ENCODE measurements at places on chromosomes 6 and 20.

DNA sequence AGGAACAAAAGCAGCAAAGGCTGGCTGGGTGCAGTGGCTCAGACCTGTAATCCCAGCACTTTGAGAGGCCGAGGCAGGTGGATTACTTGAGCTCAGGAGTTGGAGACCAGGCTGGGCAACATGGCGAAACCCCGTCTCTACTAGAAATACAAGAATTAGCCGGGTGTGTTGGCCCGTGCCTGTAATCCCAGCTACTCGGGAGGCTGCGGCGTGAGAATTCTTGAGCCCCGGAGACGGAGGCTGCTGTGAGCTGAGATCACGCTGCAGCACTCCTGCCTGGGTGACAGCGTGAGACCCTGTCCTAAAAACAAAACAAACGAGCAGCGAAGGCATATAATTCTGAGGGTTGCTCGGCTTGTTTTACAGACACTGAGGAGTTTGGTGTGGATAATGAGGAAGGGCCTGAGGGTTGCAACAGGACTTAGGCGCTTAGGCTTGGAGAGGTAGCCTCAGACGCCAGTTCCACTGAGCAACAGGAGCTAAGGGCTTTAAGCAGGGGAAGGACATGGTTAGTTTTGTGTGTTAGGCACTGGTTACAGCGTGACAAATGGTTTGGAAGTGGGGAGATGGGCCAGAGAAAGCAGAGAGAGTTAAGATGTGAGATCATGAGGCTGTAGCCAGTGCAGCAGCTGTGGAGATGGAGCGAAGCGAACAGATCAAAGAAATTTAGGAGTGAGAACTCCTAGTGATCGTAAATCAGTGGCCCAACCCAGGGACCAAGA lies 1.2 kb downstream of the MYH7B start:
- no peak for DNase-seq

GRCh38 chr20:57922083-57922482 lies 212.3 kb upstream of the PMEPA1 start:
- no peak for DNase-seq

DNA sequence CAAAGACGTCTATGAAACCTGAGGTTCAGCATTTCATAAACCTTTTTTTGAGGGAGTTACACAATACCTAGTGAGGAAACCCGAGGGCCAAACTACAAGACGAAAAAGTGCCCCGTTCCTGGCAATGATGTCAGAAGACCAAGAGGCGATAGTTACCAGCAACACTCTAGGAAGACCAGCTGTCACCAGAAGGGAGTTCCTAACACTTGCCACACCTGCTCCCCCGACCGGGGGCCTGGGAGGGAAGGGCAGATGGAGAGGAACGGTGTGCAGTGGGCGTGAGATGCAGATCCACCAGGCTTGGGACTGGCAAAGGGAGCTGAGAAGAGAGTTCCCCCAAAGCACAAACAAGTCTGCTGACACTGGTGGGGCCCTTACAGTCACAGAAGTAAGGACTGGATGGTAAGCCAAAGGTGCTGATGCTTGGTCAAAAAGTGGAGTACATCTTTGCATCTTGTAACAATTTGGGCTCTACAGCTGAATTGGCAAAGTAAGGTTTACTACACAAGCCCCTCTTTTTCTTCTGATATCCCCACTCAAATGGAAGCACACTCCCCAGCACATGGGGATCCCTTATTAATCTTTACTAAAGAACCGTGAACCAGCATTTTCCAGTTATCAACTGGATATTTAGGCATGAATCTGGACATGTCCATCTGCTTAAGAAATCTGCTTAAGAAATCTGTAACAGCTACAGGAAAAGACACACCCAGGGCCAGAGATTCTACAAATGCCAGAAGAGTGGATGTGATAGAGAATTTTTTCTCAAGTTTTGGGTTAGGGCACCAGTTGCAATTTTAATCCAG lies 38.5 kb downstream of the PANK2 start:
- DNase-seq: no peak

DNA sequence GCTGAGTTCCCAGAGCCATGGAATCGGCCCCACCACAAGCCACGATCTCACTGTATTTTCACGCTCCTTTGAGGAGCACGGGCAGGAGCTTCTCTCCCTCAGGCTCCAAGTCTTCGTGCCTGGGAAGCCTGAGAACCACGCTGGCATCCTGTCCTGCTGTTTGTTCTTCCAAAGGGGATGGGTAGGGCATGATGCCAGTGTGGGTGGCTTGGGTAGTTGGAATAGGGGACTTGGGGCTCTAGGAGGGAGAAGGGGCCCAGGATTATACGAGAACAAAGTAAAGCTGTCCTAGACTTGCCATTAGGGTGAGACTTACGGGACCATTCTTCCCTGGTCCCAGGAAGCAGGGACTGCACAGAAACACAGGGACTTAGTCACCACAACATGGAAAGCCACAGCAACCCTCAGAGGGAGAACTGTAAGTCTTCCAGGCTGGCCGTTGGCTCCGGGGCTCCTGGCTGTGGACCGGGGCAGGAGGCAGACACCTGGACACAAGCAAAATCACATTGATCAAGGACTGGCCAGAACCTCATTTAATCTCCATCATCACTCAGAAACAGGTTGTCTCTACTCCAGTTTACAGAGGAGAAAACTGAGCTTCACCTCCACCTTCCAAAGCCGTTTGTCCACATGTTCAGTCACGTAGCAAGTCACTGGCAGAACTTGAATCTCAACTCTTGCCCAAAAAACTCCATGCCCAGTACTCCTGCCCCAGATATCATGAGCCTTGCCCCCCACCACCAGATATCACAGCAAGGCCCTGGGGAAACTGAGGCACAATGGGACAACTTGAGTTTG lies 1.3 kb downstream of the CCN5 start:
- no peak for DNase-seq

GRCh38 chr6:39695447-39695846 lies 29.8 kb downstream of the KIF6 start:
- DNase-seq: no peak

DNA sequence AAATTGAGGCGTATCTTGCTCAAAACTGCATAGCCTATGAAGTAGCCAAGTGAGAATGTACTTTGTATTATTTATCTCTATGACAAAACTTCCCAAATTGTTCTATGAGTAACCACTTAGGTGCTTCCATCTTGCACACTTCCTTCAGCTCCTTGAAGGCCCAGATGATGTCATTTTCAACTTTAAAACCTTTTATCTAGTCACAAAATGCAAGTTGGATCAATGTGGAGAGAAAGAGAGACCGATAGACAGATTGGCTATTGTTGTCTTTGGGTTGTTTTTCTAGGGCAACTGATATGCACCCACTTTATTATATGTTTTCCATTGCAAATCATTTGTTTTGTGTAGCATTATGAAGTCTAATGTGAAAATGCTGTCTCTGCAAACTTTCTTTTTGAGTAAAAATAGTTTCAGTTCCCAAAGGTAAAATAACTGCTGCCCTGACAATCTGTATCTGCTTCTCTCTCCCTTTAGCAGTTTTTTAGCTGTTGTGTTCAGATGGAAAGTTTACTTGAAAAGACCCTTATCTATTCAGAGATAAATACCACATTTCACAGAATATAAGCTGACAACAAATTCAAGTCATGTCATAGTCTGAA lies 73.7 kb upstream of the CITED2 start:
- no peak for DNase-seq

DNA sequence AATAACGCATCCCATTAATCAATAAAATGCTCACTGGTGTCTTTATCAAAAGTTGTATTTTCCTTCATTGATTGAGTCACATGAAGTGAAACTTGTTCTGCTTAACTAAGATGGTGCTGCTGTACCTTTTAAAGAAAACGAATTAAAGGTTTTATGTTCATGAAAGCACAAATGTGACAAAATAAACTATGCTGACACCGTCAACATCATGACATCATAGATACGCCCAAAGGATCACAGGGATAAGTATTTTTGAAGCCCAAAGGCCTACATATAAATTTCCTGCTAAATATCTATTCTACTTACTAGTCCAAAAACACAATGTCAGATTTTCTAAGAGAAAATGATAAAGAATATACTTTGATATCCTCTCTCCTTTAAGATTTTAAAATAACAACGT lies 94.4 kb downstream of the FAM217A start:
- no peak for DNase-seq

DNA sequence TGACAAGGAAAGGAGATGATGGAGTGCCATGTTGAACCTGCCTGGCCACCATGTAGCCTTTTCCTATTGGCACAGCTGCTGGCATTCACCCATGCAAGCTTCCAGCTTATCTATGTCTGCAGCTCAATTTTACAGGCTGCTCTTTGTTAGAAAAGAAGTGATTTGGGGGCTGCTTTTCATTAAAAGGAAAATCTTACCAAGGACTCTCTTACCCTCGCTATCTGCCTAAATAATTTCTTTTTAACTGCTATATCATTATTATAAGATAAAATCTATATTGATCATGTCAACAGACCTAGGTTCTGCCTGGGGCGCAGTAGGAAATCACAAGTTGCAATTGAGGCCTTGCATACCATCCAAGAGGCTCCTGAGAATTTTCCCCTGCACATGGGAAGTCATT lies 167.2 kb downstream of the SYNDIG1 start:
- no peak for DNase-seq

DNA sequence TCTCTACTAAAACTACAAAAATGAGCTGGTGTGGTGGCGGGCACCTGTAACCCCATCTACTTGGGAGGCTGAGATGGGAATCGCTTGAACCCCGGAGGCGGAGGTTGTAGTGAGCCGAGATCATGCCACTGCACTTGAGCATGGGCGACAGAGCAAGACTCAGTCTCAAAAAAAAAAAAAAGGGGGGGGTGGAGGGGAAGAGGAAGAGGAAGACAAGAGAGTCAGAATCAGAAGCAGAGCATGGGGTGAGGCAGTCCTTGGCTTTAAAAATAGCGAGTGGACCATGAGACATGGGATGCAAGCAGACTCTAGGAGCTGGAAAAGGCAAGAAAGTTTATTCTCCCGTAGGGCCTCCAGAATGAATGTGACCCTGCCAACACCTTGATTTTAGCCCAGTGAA lies 3.9 kb upstream of the SLC9A8 start:
- DNase-seq: no peak

DNA sequence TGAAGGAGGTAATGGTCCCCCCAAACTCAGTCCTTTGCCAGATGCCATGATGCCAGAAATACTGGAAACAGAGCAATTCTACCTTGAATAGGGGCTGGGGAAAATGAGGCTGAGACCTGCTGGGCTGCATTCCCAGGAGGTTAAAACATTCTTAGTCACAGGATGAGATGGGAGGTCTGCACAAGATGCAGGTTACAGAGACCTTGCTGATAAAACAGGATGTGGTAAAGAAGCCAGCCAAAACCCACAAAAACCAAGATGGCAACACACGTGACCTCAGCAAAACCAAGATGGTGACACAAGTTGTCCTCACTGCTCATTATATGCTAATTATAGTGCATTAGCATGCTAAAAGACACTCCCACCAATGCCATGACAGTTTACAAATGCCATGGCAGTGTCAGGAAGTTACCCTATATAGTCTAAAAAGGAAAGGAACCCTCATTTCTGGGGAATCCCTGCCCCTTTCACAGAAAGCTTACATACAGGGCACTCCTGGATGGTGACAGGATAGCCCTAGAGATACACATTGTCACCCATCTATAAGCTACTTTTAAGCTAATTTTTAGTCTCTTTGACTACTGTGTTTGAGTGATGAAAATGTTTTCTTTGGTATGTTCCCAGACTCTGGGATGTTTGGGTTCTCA lies 979.7 kb downstream of the TBC1D32 start:
- peak; percentile 15 for DNase-seq
